ENCODE measurements at places on chromosomes 16 and 17.

DNA sequence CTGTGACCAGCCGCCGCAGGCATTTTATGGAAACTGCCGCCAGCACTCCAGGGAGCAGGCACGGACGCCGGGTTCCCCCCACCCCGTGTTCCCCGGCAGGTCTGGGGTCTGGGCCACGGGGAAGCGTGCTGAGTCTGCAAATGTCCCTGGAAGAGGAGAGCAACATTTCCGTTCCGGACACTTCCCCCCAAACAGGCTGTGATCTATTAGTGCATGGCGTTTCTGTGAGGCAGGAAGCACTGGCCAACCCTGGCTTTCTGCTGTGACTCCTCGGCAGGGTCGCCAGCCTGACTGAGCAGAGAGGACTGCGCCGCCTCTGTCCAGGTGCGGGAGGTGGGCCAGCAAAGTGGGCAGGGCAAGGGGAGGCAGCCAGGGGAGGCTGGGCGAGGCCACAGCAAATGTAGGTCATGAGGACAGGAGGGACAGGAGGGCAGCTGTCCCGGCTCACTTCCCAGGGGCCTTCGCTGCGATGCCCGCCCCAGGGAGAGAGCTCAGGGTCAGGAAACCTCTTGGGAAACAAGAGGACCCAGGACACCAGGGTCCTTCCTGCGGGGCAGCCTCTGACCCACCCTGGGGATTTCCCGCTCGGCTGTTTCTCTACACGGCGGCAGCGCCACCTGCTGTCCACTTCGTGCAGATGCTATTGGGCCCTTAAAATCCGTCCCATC is 9.5 kb downstream of the FOXF1 start:
- DNase-seq, result peak; percentile 85

GRCh38 chr17:30388321-30389179 is 9.8 kb downstream of the CPD start:
- DNase-seq, result no peak

DNA sequence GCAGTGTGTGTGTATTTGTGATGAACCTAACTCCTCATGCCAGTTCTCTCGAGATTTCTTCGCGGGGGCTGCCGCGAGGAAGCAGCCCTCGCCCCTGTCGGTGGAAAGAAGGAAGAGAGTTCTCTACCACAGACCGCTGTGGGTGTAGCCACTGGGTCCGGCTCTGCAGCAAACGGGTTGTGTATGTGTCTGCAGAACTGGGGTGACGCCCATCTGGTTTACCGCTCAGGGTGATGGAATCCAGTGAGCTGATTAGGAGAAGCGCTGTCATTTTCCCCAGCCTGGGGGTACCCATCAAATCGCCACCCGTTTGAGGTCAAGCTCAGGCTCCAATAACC is 7.7 kb downstream of the CORO6 start:
- DNase-seq, result peak; percentile 61

- no peak for DNase-seq
These were observed 16.0 kb downstream of the APPBP2 start for GRCh38 chr17:60510031-60510430.

DNA sequence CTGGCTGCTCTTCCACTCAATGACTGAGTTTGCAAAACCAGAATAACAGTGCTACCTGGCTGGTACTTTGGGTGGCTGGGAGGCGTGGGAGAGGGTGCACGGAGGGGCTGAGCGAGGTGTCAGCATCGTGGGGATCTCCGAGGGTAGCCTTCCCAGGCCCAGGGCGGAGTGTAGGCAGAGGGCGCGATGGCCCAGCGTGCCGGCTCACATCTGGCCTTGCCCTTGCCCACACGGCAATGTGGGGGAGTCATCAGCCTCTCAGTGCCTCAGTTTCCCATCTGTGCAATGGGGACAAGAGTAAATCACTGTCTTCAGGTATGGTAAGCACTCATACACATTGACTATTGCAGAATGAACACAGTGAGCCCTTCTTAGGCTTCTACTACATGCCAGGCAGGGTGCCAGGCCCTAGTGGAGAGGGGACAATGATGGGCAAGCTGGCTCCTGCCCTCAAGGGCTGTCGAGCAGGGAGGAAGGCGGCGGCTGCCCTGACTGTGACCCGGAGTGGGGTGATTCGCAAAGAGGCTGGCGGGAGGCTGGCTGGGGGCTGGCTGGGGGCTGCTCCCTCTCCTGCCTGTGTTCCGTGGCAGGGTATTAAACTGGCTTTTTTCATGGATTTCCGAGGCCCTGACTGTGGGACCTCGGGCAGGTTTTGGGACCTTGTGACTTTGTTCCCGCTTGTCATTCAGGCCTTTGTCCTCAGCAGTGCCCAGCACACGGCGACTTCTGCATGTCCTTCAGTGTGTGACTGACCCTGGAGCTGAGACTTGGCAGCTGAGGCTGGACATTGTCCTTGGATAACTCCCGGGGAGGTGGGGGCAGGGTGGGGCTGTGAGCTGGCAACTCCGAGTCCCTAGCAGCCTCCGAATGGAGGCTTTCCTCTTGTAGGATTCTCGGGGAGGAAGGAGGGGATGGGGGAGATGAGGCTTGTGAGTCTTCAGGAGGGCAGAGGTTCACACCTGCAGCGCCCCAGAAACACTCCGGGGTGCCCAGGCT is 243.1 kb downstream of the SEC14L1 start:
- no peak for DNase-seq

GRCh38 chr16:74117798-74118197 is 178.8 kb upstream of the PSMD7 start:
- DNase-seq, result no peak

- peak; percentile 87 for DNase-seq
These were observed 747 bp downstream of the ATXN7L3 start for GRCh38 chr17:44198721-44199552.

GRCh38 chr16:52740333-52740732 is 193.4 kb upstream of the TOX3 start:
- DNase-seq, result no peak

GRCh38 chr17:74768069-74768762 is 7.9 kb downstream of the NAT9 start:
- no peak for DNase-seq

DNA sequence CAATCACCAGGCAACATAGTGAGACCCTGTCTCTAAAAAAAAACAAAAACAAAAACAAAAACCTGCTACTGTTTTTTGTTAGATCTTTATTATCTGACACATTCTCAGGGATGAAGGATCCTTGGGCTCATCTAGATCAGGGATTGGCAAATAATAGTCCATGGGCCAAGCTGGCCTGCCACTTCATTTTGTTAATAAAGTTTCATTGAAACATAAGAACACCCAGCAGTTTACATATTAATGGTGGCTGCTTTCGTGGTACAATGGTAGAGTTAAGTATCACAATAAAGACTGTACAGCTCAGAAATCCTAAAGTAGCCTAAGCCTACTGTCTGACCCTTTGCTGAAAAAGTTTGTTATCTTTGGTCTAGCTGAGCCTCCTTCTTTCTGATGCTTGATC is 32.9 kb upstream of the CLEC18A start:
- DNase-seq, result no peak

- no peak for DNase-seq
These were observed 19.3 kb downstream of the UBE2O start for GRCh38 chr17:76433693-76434092.

GRCh38 chr16:12318661-12319427 is 342.3 kb downstream of the SNX29 start:
- no peak for DNase-seq

All from Peyer's patch (tissue), 4 donors.